Activated CD8-positive, alpha-beta memory T cell treated with anti-CD3 and anti-CD28 coated beads for 48 hours (primary cell): ENCODE measurements at places on chromosomes 3 and 15.

- DNase-seq = no peak
Observed at GRCh38 chr3:85208650-85209049, 249.9 kb downstream of the CADM2 start.

DNA sequence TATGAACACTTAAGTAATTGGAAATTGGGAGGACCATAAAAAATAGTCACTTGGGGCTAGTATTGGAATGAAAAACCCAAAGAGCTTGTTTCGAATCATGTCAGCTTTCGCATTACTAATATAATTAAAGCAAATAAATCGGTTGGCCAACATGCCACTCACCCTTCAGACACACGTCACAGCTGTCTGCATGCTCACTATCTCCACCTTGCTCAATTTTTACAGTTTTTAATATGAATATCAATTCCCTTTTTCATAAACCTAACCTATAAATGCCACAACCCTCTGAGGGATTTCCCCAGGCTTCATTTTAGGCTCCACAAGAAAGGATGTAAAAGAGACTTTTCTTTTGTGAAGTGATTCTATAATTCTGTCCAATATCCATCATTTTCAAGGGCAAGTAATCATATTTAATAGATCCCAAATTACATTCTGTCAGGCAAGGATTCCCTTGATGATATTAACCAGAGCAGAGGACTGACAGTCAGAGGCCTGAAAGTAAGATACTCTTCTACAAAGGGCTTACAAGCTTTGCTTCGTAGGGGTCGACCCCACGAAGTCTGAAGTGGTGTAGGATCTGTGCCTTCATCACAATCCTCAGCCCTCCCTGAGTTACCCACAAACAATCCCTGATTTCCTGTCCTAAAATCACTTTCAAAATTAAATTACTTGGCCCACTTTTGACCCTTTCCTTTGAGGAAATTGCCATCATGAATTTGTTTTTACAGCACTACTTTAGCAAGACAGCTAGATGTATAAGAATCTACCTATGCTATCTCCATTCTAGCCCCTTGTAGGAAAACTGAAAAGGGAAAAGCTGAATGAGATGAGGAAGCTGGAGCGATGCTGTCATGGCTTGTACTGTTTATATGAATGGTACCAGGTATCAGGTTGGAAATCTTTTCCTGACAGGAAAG, 44.5 kb downstream of the NANOGP8 start:
- no peak for DNase-seq

DNA sequence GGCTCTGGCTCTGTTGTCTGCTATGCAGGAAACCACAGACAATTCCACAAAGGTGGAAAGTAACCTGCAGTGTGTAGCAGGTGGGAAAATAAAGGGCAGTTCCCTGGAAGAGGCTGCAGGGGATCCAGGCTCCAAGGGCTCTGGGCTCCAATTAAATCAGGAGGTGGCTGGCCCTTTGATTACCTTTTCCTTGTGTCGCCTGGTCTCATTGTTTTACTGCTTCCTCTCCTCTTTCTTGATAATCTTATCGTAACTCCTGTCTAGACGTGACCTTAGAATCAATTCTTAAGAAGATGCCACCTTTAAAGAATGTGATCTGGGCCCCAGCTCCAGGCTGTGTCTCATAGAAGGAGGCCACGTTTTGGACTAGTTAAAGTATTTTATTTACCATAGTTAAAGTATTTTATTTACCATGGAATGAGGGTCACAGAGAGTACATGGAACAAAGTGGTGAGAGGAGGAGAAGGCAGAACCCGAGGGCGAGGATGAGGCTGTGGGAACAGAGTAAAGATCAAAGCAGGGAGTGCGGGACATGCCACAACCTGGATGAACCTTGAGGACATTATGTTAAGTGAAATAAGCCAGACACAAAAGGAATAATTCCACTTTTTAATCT, 237.5 kb upstream of the STT3B start:
- DNase-seq = no peak

DNA sequence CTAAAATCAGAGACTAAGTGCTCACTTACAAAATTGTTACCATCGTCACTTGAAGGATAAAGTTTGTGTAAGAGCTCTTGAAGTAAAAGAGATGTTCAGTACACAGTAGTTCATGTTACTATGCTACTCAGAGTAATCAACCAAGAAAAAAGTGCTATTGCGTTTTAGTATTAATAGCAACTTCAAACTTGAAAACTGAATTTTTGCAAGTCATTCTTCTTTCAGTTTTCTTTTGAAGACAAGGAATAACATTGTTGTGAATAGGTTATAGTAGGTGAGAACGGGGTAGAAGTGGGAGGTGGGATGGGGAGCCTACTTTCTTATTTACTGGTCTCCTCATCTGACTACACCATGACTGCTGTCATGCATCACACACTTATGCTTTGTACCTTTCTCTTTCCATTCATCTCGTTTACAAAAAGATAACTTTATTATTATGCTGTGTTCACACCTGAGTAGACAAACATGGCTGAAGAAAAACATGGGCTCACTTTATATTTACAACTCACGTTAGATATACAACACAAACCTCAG, 39.3 kb upstream of the P3H2 start:
- DNase-seq = no peak

GRCh38 chr3:189635339-189635738, 4.2 kb downstream of the TP63 start:
- DNase-seq = no peak

- no peak for DNase-seq
Observed at GRCh38 chr3:69079269-69080159, 651 bp downstream of the UBA3 start.

- DNase-seq = no peak
Observed at GRCh38 chr15:74653426-74654102, 37.9 kb downstream of the CLK3 start.

GRCh38 chr15:100385300-100386050, 43.7 kb upstream of the ADAMTS17 start:
- DNase-seq = no peak

DNA sequence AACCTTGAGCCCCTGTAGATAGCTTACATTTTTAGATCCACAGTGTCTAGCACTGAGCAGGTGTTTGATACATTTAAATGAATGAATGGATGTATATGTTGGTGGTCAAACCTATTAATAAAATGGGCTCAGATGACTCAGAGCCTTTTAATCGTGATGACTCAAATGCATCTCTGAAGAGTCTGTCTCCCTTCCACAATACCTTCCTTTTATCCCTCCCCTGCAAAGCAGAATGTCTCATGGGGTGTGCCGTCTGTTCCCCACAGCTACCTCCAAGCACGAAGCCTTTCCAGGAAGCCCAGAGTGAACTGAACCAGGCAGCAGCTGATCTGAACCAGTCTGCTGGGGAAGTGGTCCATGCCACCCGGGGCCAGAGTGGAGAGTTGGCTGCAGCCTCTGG, 303.5 kb upstream of the TPM1 start:
- no peak for DNase-seq

DNA sequence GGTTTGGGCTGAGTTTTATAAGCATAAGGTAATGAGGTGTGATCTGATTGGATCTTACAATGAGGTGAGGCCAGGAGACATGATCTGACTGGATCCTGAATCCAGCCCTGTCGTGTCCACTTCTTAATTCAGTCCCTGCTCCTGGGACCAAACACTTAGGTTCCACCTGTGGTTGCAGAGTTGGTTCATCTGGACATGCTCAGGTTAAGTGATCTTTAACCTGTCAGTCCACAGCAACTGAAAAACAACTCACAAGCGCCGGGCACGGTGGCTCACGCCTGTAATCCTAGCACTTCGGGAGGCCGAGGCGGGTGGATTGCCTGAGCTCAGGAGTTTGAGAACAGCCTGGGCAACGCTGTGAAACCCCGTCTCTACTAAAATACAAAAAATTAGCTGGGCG, 679.3 kb upstream of the ALCAM start:
- DNase-seq = no peak

DNA sequence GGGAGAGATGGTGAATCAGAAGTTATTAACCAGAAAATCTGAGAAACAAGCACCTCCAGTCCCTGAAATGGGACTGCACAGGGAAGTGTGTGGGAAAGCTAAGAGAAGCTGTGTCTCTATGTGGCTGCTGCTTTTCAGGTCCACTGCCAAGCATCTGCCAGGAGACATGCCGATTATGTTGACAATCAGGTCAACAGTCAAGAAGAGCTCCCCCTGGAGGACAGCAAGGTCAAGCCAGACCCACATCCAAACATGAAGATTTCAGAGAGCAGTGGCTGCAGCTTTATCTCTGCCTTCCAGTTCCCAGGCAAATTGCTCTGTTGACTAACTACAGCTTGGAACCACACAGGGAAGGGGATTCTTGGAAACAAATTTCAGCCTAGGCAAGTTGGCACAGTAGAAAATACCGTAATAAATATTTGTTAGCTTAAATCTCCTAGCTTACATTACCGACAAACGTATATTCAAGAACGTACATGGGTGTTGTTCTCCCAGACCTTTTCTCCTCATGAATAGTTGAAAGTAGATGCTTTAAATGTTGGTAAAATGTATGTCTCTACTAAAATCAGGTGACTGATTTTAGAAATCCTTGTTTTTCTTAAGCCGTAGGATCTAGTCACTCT, 394.5 kb upstream of the RARB start:
- no peak for DNase-seq

DNA sequence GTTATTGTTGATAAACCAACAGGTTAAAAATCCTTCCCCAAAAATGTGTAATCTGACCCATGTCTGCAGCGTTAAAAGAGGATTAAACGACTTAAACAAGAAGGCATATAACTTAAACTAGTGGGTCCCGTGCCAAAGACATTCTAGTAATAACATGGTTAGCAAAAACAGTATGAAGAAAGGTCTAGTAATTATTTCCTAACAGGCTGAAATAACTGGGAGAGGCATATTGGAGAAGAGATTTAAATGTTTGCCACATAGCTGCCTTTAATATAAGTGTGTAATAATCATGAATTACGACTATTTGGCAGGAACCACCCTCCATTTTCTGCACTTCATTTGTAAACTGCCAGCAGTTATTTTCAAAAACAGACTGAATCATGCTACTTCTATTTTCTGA, 67.7 kb upstream of the CSPG5 start:
- no peak for DNase-seq

- DNase-seq = no peak
Observed at GRCh38 chr15:85314146-85314545, 66.3 kb upstream of the AKAP13 start.

- no peak for DNase-seq
Observed at GRCh38 chr3:19937459-19938294, 3.7 kb upstream of the EFHB start.

GRCh38 chr3:148992027-148992634, 791 bp downstream of the GYG1 start:
- no peak for DNase-seq

DNA sequence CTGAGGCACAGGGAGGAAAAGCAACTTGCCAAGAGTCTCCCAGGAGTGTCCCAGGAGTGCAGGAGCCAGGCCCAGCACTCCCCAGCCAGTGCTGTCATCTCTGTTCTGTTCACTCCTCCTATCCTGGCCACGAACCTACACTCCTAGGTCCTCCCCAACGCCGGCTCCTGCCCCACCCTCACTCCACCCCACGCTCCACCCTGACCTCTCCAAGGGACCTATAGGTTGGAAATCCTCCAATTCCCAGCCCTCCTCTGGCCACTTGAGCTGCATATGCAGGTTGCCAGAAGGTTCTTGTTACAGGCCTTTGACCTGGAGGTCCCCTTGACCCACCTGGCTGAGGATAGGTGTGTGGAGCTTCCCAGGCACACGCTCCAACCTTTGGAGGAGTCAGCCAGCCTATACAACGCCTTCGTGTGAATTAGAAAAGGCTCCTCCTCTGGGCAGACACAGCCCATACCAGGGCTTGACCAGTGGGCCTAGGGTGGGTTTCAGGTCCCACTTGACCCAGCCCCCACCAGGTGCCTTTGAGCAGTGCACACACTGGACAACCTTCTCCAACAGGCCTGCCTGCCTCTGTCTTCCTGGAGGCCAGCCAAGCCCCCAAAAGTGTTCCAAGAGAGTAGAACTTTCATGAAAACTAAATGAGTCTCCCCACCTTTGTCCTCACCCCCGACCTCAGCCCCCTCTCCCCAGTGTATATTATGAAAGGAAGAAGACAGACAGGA, 167.2 kb upstream of the TLE3 start:
- no peak for DNase-seq

GRCh38 chr3:29183346-29184087, 97.4 kb upstream of the RBMS3 start:
- DNase-seq = no peak

GRCh38 chr3:43221076-43221475, 65.3 kb upstream of the SNRK start:
- DNase-seq = no peak

GRCh38 chr15:74727727-74728126, 2.4 kb upstream of the CYP1A1 start:
- no peak for DNase-seq

DNA sequence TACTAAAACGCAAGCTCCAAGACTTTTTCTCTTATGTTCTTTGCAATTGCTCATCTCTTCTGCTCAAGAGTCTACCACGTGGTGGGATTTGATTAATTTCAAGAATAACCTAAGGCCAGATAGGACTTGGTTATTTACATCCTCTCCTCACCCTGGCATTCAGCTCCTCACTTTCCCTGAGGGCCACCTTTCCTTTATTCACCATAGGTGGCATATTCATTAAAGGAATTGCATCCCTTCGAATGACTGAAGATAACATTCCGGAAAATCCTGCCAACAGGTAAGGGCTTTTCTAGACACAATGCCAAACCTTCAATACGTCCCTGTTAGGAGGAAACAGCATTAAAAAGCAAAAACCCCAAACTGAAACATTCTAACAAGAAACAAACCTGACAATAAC, 220.0 kb upstream of the KBTBD8 start:
- DNase-seq = no peak

DNA sequence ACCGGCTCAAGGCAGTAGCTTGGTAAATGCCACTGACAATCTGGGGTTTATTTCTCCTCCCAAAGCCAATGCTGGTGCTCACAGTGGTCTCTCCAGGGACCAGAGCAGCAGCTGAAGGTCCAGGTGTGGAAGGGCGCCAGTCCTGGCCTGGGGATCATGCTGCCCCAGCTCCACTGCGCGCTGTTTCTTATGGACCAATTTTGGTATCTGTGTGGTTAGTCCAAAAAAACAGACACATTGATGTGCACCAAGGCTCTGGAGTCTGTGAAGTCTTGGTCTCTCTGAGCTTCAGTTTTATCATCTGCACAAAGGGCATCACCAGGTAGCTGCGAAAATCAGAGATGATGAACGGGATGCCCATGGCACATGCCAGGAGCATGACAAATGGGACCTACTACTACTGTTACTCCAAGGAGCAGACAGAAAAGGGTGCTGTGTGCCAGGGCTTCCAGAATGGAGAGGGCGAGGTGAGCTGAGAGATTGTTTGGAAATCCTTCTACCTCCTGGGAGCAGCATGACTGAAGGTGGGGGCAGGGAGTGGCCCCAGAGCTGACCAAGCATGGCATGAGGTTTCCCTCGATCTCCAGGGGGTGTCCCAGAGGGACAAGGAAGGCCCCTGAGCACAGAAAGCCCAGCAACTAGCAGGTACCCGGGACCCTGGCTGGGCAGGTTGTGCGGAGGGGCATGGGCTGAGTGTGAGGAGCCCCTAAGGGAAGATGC, 134.3 kb upstream of the PRR20G start:
- DNase-seq = no peak

DNA sequence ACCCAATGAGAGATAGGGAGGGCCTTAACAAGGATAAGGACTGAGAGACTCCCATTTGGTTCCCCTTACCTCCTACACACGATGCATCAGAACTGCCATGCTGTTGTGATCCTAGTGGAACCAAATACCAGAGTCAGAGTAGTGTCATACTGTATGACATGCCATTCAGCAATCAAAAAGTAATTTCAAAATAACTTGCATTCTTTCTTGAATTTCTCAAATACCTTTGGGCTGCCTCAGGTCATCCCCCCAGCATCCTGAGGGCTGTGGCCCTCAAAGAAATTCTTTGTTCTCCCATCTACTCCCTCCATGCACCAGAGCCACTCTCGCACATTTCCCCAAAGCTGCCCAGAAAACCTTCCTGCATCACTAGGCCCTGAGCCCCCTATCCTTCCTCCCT, 68.9 kb upstream of the PPP2R3A start:
- no peak for DNase-seq
